Calu3 (cell line): ENCODE measurements at places on chromosomes 2 and 18. TPM values are rescaled to one million over a fixed set of nuclear protein-coding genes. Genes with fewer than 3 reads are reported as not detected.

Gene RAB6C
- total RNA-seq: not detected in 2 replicates

DNA sequence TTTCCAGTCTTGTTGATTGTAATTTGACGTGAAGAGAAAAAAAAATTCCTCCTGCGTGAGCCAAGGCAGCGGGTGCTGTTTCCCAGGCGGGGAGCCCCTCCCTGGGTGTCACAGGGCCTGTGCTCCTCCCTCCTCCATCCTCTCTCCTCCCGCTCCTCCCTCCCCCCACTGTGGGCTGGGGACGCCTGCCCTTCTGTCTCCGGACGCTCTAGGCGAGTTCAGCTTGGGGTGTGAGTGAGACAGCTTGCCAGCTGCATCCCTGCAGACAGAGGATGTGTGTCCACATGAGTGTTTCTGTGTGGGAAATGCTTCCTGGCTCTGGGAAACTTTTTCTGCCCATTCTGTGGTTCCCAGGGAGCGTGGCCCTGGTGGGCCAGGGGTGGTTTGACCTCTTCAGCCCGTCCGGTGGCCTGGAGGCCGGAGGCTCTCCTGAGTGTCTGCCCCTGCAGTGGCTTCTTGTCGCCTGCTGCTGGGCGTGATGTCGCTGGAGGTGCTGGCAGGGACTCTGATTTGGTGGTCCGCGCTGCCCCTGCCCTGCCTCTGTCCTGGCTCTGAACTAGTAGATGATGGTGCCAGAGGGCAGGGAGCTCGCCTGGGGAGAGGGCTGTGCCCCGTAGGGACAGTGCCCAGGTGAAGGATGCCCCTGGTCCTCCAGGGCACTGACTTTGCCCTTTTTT is 96.4 kb downstream of the USP40 start:
- no peak overlapping the region for H3K4me3 ChIP-seq
- no peaks in the 10 kb centered on the region for H3K27me3 ChIP-seq
- no peaks in the 10 kb centered on the region for H3K4me1 ChIP-seq
- no peak overlapping the region for H3K27ac ChIP-seq

DNA sequence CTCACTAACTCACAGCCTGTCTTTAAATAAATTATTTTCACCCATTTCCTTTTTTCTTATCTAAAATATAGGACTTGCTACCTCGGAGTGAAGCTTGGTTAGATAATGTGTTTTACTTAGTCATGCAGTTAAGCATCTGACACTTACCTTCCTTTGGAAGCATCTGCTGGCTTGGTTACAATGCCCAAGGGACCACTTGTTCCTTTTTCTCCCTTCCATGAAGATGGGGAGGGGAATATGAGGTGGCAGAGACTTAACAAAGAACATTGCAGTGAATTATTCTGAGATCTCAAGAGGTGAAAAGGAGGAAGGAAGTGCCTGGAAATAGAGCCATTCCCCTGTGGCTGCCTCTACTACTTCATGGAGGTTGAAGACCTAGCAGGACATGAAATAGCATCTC is 145.4 kb upstream of the FOSL2 start:
- H3K27ac ChIP-seq: no peak overlapping the region
- H3K36me3 ChIP-seq: no peaks in the 10 kb centered on the region
- no peaks in the 10 kb centered on the region for H3K4me1 ChIP-seq
- DNase-seq: no peak
- H3K4me3 ChIP-seq: no peak overlapping the region
- no peaks in the 10 kb centered on the region for H3K27me3 ChIP-seq

DNA sequence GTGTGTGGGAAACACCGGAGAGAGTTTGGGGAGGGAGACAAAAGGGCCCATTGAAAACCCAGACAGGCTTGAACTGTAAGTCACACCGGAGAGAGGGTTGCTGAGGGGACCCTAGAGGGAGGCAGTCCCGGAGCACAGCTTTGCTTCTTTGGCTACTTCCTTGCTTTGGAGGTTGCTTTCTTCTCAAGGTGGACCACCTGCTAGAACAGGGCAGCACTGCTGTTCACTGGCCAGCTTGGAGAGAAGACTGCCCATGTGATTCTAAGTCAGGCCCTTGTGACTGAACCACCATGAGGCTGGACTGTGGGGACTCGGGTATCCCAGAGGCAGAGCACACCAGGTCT is 4.4 kb downstream of the ACTG2 start:
- peaks cover 7% of the 10 kb centered on the region for H3K4me1 ChIP-seq
- H3K36me3 ChIP-seq: no peaks in the 10 kb centered on the region
